ENCODE measurements at places on chromosomes 6 and 20. TPM values are rescaled to one million over a fixed set of nuclear protein-coding genes. Genes with fewer than 3 reads are reported as not detected.

Gene ADGRB3
- total RNA-seq, result not detected

Gene ADGRF4
- 0.13 TPM for total RNA-seq

Gene MEI4
- not detected for total RNA-seq

Gene PPP1R14C
- not detected for total RNA-seq

Gene TRAPPC3L
- total RNA-seq, result not detected

Gene RAB44
- total RNA-seq, result not detected

Gene IMPG1
- total RNA-seq, result not detected

Gene APOM
- total RNA-seq, result 3.9 TPM

Gene POPDC3
- 64.8 TPM for total RNA-seq

Gene ATP5F1E
- 23.2 TPM for total RNA-seq

Gene PET117
- 24.0 TPM for total RNA-seq

GRCh38 chr6:135449246-135449645, 48.3 kb downstream of the AHI1 start:
- DNase-seq, result peak; percentile 10

DNA sequence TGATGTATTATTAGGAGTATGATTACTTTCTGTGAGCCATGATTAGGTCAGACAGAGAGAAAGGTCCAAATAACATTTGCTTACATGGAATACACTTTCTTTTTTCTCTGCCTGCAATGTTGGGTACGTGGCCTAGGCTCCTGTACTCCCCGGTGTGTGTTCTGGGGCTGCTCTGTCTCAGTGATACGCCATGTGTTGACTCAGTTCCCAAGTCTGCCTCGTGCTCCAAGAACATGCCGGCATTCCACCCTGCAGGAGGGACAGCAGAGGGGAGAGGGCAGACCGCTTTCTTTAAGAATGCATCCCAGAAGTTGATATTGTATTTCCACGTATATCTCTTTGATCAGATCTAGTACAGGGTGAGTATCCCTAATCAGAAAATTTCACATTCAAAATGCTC, 33.3 kb upstream of the THBS2 start:
- DNase-seq, result no peak

DNA sequence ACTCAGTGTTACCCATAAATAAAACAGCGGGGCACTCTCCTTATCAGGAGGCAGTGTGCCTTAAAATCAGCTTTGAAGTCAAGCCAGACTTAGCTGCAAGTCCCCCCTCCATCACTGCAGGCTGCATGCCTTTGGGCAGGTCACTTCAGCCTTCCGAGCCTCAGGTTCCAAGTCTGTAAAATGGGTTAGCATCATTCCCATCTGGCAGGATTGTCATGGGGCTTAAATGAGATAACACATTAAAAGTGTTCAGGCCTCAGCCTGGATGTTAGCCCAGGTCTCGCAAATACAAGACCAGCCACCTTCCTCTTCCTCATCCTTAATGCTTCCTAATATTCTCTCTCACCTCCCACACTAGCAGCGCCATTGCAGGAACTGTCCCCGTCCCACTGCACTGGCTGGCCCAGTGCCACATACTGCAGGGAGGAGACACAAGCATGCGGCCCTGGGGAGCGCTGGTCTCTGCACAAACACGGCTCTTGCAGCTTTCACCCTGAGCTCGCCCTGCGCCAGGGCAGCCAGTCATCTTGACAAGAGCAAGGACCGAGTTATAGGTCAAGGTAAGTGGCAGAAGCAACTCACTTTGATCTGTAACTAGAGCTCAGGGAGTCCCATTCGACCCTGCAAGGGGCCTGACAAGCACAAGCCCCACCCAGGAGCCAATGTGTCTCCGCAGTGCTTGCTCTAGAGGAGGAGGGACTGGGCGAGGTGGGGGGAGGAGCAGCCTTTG, 564.6 kb upstream of the AGPAT4 start:
- no peak for DNase-seq

DNA sequence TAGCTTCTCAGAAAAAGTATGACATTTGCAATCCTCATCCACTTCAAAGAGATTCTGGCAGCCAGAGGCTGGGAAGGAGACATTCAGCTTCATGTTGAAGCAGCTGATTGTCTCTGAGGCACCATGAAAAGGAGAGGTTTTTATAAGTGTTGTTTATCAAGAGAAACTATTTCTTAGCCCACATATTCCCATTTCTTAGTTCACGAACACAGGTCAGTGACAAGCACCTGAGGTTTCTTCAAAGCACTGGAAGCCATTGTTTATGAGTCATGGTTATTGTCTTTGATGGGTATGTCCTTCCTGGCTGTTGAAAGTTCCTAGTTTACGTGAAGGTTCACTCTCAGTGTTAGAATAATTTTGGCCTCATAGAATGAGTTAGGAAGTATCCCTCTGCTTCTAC, 3.0 kb upstream of the DDX43 start:
- no peak for DNase-seq

- DNase-seq, result no peak
Observed at GRCh38 chr6:10678456-10678855, 16.0 kb downstream of the C6orf52 start.

DNA sequence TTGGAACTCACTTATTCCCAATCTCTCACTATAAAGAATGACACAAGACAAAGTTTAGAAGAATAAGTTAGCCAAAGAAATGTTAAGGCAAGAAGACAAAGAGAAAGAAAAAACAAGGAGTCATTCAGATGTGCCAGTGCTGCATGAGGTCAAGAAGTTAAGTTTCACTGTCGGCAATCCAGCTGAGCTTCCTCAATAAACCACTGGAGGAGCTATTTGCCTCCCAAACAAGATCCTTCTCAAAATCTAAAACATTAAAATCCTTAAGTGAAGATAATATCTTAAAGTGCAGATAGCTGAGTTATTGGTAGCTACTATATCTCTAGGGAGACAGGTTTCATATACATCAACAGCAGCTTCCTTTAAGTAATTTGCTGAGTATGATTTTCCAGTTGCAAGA, 512.3 kb downstream of the HDGFL1 start:
- no peak for DNase-seq

GRCh38 chr6:17986656-17987446, 584 bp downstream of the KIF13A start:
- peak; percentile 49 for DNase-seq

Data from LHCN-M2 (cell line).